ENCODE measurements at places on chromosomes 13 and 19.
A peak's percentile ranks its signal among the peaks of the same experiment; 100 is the strongest.

DNA sequence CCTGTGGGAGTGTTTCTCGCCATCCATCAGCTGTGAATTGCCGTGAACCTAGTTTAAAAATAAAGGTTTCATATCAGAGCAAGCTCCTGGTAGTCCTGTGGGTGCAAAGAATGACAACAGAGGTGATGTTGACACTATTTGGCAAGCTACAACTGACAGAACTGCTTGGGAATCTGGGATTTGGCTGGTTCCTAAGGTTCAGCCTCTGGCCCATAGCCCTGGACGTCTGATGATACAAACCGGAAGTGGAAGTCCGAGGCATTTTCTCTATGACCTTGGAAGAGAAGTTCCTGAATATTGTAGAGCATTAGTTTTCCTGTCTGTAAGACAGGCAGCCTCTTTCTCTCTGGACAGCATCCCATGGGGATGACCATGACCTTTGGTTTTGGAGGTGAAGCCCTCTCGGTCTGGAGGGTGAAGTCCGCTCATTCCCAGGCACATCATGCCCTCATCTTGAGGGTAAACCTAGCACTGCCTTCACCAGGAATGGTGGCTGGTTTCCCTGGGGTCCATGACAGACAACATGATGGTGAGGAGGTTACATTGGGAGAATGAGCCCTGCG, 29.1 kb downstream of the GATAD2A start:
- no peak overlapping the region for H3K27ac ChIP-seq
- H3K27me3 ChIP-seq: no peaks in the 10 kb centered on the region
- no peak overlapping the region for H3K4me3 ChIP-seq
- no peak for DNase-seq
- H3K36me3 ChIP-seq: peaks cover under 1% of the 10 kb centered on the region
- peaks cover 11% of the 10 kb centered on the region for H3K4me1 ChIP-seq

DNA sequence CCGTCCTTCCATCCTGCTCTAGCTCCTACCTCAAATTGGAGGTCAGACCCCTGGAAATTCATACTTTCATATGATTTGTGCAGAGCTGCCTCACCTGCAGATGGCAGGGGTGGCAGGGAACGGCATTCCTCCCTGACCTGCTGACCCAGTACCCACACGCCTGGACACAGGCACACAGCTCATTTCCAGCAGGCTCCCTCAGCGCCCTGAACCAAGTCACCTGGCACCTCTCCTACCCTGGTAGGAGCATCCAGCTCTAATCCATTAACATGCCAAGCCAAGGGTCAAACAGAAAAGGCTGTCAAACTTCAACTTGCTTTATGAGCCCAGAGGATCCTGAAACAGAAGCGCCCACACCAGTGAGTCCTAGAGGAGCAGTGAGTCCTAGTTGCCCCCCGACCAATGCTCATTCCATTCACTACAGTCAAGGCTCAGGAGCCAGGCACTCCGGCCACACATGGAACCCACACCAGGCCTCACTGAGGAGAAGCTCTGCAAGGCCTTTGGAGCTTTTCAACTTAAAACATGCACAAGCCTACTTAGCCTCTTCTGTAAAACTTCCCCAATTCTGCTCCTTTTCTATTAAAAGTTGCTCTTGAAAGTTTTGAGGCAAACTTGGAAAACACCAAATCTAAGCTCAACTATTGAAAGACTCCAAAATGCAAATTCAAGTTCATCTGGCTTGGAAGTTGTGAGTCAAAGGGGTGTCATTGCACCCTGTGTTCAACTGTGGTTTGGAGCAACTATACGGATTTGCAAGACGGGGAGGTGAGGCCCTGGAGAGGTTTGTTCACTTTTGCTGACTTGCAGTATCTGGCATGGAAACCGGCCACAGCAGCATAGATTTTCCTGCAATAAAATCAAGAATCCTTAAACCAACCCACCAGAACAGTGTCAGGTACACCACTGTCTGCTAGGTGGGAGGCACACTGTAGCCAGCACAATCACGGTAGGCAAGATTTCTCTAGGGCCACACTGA, 96.7 kb downstream of the CRYL1 start:
- H3K36me3 ChIP-seq: peaks cover 78% of the 10 kb centered on the region
- no peak overlapping the region for H3K4me3 ChIP-seq
- DNase-seq: no peak
- H3K27ac ChIP-seq: no peak overlapping the region

GRCh38 chr19:41505105-41505504, 62.1 kb downstream of the ERICH4 start:
- no peaks in the 10 kb centered on the region for H3K4me1 ChIP-seq
- H3K36me3 ChIP-seq: no peaks in the 10 kb centered on the region
- H3K4me3 ChIP-seq: no peak overlapping the region
- H3K27ac ChIP-seq: no peak overlapping the region
- DNase-seq: no peak

DNA sequence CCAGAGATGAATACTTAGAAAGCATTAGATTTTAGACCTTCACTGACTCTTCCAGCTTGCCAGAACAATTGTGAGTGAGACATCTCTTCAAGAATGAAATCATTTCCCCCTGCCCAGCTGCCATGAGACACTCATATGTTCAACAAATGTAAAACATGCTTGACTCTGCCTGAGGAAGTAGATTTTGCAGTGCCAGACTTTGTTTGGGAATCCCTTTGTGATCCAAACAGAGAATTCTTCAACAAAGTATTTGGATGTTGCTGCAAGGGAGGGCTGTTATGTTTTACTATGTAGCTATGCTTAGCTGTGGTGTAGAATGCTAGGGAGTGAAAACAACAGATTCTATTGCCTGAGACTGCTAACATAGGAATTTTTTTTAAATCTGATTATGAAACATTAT, 416.4 kb downstream of the DCT start:
- H3K27me3 ChIP-seq: no peaks in the 10 kb centered on the region
- no peaks in the 10 kb centered on the region for H3K4me1 ChIP-seq
- no peaks in the 10 kb centered on the region for H3K36me3 ChIP-seq
- no peak overlapping the region for H3K27ac ChIP-seq
- H3K4me3 ChIP-seq: no peak overlapping the region

GRCh38 chr13:112779856-112780604, 90.2 kb downstream of the ATP11A start:
- peak; percentile 16 for DNase-seq
- no peaks in the 10 kb centered on the region for H3K36me3 ChIP-seq
- no peak overlapping the region for H3K27ac ChIP-seq
- no peaks in the 10 kb centered on the region for H3K27me3 ChIP-seq

DNA sequence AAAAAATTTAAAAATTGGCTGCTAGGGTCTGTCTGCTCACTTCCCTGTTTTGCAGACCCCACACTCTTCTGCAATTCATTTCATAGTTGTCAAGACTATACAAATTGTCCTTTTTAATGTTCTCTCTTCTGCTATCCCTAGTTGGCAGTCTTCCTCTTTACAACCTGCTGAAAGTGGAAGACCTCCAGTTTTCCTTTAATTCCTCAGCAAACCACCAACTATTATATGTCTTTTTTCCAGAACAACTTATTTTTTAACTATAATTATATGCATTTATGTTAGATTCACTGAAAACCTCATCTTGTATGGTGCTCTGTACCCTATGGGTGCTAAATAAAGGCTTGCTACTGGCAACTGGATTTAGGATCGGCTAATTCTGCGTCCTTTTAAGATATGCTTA, 1.1 kb upstream of the PHF11 start:
- peak overlapping the region; percentile 95 for H3K27ac ChIP-seq
- peak overlapping the region; percentile 54 for H3K4me3 ChIP-seq
- peaks cover 11% of the 10 kb centered on the region for H3K36me3 ChIP-seq
- DNase-seq: peak; percentile 13

DNA sequence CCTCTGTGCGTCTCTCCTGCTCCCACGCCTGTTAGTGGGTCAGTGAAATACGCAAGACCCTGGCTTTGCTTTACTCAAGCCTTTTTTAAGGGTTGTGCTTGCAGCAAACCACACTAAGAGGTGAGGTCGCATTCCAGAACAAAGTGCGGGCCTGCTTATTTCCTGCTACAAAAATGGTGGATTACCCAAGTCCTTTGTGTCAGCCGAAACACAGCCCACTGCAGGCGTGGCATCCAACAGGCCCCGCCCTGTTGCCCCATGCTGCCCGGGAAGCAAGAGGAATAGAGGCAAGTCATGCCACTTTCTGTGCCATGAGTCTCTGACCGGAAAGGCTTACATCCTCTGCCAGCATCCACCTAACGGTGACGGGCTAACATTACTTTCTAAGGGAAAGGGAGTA, 7.7 kb upstream of the IRS2 start:
- H3K4me1 ChIP-seq: no peaks in the 10 kb centered on the region
- DNase-seq: no peak
- no peaks in the 10 kb centered on the region for H3K27me3 ChIP-seq
- H3K36me3 ChIP-seq: no peaks in the 10 kb centered on the region
- H3K4me3 ChIP-seq: no peak overlapping the region

DNA sequence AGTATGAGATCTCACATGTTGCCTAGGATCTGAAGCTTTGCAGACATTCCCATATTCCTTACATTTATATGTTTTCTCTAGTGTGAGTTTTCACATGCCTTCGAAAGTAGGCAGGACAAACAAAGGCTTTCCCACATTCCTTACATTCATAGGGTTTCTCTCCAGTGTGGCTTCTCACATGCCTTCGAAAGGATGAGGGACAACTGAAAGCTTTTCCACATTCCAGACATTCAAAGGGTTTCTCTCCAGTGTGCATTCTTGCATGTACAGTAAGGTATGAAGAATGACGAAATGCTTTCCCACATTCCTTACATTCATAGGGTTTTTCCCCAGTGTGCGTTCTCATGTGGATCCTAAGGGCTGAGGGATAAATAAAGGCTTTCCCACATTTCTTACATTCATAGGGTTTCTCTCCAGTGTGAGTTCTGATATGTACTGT, 14.2 kb downstream of the ZNF699 start:
- H3K4me3 ChIP-seq: no peak overlapping the region
- H3K4me1 ChIP-seq: no peaks in the 10 kb centered on the region
- H3K36me3 ChIP-seq: peaks cover 81% of the 10 kb centered on the region
- H3K27me3 ChIP-seq: no peaks in the 10 kb centered on the region
- DNase-seq: no peak

DNA sequence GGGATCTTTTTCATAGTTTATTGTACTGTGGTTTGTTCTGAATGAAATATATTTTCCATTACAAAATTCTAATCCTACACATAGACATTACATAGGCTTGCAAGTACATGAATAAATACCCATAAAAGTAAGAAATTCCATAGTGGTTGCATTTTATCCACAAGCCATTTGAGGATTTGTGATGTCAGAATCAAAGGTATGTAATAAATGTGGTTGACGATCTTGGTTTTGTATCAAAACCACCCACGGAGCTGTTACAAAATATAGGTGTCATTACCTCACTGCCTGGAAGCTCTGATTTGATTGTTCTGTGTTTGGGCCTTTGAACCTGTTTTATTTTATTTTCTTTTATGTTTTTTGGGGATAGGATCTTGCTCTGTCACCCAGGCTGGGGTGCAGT, 125.1 kb downstream of the NALCN start:
- no peaks in the 10 kb centered on the region for H3K27me3 ChIP-seq
- no peak overlapping the region for H3K27ac ChIP-seq
- H3K4me1 ChIP-seq: no peaks in the 10 kb centered on the region
- H3K36me3 ChIP-seq: no peaks in the 10 kb centered on the region

DNA sequence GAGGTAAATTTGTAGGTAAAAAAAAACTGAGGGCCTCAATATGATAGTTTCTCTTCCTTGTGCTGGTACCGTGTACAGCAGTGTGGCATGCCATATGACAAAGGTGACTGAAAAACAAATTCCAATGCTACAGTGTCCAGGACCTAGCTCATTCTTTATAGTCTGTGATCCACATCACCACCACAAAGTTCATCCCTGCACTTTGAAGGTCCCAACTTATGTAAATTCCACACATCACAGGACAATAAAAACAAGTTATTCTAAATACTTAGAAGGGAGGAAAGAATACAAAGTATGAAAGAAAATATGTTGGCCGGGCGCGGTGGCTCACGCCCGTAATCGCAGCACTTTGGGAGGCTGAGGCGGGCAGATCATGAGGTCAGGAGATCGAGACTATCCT, 314.6 kb upstream of the SGCG start:
- no peak for DNase-seq
- no peak overlapping the region for H3K4me3 ChIP-seq
- no peaks in the 10 kb centered on the region for H3K4me1 ChIP-seq
- H3K27ac ChIP-seq: no peak overlapping the region
- H3K27me3 ChIP-seq: no peaks in the 10 kb centered on the region

GRCh38 chr13:28981530-28981929, 161.4 kb downstream of the MTUS2 start:
- H3K4me3 ChIP-seq: no peak overlapping the region
- no peak for DNase-seq
- no peaks in the 10 kb centered on the region for H3K27me3 ChIP-seq
- no peaks in the 10 kb centered on the region for H3K36me3 ChIP-seq
- no peak overlapping the region for H3K27ac ChIP-seq
- no peaks in the 10 kb centered on the region for H3K4me1 ChIP-seq

GRCh38 chr13:113902481-113902880, 38.6 kb upstream of the GAS6 start:
- peaks cover 10% of the 10 kb centered on the region for H3K4me1 ChIP-seq
- no peaks in the 10 kb centered on the region for H3K36me3 ChIP-seq
- no peak overlapping the region for H3K27ac ChIP-seq

GRCh38 chr13:73850104-73850873, 283.9 kb downstream of the KLF12 start:
- no peaks in the 10 kb centered on the region for H3K27me3 ChIP-seq
- no peak overlapping the region for H3K4me3 ChIP-seq
- no peak overlapping the region for H3K27ac ChIP-seq
- no peaks in the 10 kb centered on the region for H3K4me1 ChIP-seq
- H3K36me3 ChIP-seq: peaks cover 8% of the 10 kb centered on the region

DNA sequence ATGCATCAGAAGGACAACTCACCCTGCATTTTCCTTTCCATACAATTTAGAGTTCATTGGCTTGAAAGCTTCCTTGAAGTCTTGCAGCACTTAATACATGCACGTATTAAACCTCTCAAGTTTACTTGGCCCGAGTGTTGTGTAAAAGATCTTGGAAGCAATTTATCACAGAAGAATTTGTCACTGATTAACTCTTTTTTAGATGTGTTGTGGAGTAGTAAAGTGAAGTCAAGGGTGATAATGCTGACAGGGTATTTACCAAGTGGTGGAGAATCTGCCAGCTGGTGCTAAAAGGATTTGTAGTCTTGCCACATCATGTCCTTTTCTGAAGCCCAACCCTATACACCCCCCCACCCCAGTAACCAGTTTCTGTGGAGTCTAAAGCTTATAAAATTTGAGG, 421.0 kb upstream of the MIR17HG start:
- DNase-seq: peak; percentile 8
- no peaks in the 10 kb centered on the region for H3K4me1 ChIP-seq
- no peak overlapping the region for H3K4me3 ChIP-seq
- H3K27me3 ChIP-seq: no peaks in the 10 kb centered on the region

GRCh38 chr13:80901111-80901510, 560.2 kb upstream of the SPRY2 start:
- DNase-seq: no peak
- H3K4me3 ChIP-seq: no peak overlapping the region
- no peaks in the 10 kb centered on the region for H3K27me3 ChIP-seq

GRCh38 chr19:22545751-22546150, 88.4 kb upstream of the ZNF492 start:
- H3K27ac ChIP-seq: no peak overlapping the region
- no peak for DNase-seq
- no peaks in the 10 kb centered on the region for H3K4me1 ChIP-seq
- no peaks in the 10 kb centered on the region for H3K36me3 ChIP-seq
- H3K4me3 ChIP-seq: no peak overlapping the region

- H3K4me3 ChIP-seq: no peak overlapping the region
- H3K27me3 ChIP-seq: no peaks in the 10 kb centered on the region
- no peak for DNase-seq
- peaks cover 18% of the 10 kb centered on the region for H3K36me3 ChIP-seq
These were observed 75.9 kb downstream of the MYCBP2 start for GRCh38 chr13:77250975-77251374.
